ENCODE measurements at places on chromosomes 5 and 9.
A peak's percentile ranks its signal among the peaks of the same experiment; 100 is the strongest.

GRCh38 chr9:121987314-121987713 lies 105.8 kb downstream of the TTLL11 start:
- no peak for DNase-seq

GRCh38 chr5:172541099-172541772 lies 86.9 kb upstream of the SH3PXD2B start:
- DNase-seq = no peak

GRCh38 chr5:158039441-158039840 lies 180.5 kb upstream of the CLINT1 start:
- no peak for DNase-seq

GRCh38 chr9:4923580-4924544 lies 61.2 kb upstream of the JAK2 start:
- DNase-seq = no peak

DNA sequence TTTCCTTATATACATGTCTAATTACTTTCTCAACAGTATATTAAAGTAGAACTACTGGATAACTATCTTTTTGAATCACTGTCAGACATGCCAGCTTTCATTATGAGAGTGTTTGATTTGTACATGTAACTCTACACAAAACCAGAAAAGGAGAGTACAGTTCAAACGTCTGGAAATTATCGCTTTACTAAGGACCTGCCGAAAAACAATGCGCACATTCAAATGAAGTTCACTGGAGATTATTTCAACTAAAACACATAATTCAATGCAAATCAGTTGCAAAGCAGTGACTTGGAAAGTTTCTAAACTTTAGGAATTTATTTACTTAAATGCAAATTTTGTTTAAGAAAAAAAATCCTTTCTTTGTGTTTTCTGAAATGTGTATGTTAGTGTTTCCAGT lies 942.5 kb downstream of the EFNA5 start:
- DNase-seq = no peak

DNA sequence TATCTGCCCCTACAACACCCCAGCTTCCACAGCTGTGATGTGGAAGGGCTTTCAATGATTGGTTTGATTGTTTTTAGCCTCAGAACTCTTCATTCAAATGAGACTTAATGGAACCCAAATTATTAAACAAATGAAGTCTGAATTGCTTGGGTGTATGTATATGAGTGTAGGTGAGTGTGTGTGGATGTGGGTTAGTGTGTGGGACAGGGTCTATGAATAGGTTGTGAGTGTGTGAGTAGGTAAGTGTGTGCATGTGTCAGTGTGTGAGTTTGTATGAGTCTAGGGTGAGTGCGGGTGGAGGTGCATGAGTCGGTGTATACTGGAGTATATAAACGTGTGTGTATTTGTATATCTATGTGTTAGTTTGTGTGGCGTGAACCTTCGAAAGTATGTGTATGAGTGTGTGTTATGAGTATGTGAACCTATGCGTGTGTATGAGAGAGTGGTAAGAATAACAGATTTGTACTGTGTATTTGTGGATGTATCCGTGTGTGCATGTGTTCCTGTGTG lies 26.9 kb downstream of the COL15A1 start:
- no peak for DNase-seq

DNA sequence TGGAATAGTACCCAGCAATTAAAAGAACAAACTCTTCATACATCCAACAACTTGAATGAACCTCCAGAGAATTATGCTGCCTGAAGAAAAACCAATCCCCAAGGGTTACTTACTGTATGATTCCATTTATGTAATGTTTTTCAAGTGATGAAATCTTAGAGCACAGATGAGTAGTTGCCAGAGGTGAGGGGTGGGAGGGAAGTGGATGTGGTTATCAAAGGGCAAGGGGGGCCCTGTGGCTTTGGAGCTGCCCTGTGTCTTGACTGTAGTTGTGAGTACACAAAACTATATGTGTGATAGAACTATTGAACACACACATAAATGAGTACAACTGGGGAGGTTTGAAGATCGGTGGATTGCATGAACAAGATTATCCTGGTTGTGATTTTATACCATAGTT lies 115.8 kb upstream of the SLC25A48 start:
- DNase-seq = no peak

- no peak for DNase-seq
These were observed 882.3 kb upstream of the SEMA6A start for GRCh38 chr5:117456866-117457470.

DNA sequence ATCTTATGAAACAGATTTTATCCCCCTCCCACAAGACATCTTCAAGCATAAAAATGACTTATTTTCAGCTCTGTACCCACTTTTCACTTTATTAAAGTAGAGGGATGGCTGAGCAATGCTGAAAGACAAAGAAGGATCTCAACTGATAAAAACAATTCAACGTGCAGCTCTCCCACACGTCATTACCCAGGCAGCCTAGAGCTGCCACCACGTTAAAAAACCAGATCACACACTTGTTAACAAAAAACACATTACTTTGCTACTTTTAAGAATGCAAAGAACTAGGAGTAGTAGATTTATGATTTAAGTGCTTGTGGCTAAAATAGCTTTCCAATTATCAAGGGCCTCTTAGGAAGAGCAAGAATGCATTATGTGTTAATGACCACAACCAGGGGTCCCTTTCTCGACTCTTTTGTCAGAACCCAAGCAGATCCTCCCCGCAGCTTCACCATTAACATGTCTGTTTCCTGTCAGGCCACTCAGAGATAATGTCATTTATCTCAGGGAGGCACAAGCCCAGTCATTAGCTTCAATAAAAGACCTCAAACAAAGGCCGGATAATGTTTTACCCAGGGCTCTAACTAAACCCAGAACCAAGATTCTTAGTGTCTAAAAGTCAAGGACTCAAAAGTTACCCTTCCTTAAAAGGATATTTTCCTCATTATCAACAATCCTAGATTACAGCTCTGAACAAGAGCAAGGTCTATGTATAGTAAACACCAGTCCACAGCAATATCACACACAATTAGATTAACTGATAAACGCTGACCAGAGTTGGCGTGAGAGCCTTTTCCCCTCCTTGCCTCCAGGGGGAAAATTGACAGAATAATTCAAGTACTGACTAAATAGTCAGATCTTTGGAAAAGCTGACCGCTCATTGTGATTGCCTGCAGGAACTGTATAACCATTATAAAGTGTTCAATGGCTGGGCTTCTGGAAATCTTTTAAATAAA lies 7.5 kb downstream of the ZNF608 start:
- DNase-seq = no peak

DNA sequence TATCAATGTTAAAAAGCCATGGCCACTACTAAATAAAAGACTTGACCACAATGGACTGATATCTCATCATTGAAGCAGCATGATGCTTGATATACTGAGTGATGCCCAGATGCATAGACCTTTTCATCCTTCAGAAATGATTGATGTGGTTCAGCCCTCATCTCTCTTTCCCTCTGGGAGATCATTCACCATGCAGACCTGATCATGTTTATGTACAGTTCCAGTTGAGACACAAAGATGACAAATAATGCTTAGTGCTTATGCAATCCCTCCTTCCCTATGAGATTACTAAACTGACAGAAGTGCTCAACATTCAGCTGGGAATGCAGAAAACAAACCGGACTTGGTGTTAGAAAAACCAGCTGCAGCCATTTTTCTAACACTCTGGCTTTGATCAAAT lies 91.9 kb upstream of the TLR4 start:
- DNase-seq = no peak

GRCh38 chr5:122332599-122333555 lies 20.8 kb downstream of the SNCAIP start:
- DNase-seq = no peak

- no peak for DNase-seq
These were observed 52.2 kb downstream of the MLLT3 start for GRCh38 chr9:20570087-20570486.

DNA sequence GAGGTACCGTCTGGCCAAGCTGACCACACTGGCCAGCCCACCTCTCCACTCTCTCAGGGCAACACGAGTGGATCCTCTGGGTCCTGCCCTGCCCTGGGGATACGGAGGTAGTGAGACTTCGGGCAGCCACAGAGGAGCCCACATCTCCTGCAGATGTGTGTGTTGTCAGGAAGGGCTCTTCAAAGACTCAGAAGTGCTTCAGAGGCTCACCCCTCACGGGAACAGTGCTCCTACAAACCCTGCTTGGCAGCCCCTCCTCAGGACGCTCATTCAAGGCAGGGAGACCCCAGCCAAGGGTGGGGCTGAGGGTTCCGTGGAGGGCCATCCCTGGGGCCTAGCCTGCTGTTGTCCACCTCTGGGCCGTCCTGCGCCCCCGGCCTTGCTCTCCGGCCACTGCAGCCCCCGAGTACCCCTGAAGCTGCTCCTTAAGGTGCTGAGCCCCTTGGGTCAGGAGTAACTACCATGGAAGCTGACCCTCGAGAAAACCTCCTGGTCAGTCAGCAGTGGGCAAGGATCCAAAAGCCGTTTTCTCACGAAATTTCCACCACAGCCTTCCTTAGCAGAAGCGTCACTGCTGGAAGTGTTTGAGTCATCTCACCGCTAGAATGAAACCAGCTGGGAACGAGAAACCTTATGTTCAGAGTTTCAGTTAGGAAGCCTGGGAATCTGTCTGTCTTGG lies 23.2 kb upstream of the LRRC14B start:
- no peak for DNase-seq

DNA sequence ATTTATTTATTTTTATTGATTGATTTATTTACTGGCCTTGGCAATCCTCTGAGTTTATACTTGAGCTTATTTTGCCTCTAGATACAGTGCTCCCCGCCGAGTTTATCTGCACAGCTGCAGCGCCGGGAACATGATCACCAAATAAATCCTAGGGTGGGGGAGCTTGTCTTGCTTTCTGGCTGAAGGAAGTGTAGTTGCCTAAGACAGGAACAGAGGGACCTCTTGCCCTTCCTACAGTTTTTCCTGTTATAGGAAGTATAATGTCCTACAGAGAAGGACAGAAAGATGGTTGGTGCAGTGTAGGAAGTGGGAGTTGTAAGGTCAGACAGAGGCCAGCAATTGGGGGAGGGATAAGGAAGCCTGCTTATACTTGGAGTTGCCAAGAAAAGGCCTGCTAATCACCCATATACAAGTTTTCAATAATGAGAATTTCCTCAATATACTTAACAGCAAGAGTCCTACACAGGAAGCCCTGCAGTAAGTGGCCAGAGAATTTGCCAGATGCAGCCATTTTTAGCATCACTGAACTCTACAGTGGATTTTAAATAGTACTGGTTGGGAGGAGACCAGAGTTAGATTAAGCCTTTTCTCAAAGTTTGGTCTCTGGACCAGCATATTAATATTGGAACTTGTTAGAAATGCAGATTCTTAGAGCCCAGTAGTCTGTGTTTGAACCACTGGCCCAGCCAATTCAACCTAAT lies 7.7 kb downstream of the AOPEP start:
- no peak for DNase-seq

GRCh38 chr5:61598126-61598525 lies 266.1 kb downstream of the ZSWIM6 start:
- DNase-seq = no peak

- DNase-seq = no peak
These were observed 46.9 kb downstream of the ARHGEF37 start for GRCh38 chr5:149628221-149628620.

DNA sequence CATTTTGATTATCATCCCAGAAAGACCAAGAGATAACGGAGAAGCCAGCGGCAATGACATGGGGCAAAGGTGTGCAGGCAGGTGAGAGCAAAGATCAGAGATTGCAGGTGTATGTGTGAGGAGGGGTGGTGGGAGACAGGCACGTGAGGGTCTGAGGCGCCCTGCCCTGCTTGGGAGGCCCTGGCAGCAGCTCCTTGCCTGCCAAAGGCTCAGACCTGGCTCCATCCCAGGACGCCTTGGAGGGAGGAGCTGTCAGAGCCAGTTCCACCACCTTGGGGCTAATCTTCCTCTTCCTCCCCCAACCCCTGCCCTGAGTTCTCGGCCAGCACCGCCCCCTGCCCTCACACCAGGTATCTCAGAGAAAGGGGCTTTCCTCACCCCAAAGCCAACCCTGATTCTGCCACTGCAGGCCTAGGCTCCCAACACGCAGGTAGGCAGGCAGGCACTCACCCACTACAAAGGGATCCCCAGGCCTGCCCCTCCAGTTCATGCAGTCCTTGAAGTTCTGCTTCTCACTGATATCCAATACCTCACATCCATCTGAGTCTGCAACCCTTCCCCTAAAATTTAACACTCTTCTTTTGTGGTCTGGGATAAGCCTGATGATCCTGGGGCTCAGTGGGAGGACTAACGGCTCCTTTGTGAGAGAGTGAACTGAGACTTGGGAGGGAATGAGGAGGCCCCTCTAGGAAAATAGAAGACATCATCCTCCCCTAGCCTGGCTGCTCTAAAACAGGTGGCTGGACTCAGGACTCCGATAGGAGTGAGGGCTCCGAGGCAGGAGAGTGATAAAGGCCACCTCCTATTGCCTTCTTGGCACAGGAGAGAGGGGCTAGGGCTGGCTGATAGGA lies 1.8 kb downstream of the AQP3 start:
- no peak for DNase-seq

DNA sequence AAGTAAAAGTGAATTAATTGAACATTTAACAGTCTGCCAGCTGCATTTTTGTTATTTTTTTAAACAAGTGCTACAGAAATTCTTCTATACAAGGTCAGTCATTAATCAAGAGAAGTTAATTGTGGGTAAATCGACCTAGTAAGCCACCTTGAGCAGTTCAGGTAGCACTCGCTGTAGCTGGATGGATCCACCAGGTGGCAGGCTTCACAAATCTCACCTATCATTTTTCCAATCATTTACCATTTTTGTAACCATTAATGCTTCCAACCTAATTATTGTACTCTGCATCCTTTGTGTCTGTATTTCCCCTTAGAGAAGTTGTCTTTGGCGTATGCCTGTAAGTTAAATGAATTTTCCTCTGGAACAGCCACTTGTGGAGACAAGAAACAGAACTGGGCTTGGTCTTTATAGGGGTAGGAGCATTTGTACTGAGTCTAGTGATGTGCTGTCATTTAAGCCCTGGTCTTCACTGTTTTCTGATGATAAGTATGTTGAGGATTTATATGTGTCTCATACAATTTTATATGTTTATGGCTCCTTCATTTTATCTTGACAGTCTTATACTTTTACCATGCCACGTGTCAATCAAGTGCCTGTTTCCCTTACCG lies 39.5 kb downstream of the CD180 start:
- DNase-seq = peak; percentile 13

DNA sequence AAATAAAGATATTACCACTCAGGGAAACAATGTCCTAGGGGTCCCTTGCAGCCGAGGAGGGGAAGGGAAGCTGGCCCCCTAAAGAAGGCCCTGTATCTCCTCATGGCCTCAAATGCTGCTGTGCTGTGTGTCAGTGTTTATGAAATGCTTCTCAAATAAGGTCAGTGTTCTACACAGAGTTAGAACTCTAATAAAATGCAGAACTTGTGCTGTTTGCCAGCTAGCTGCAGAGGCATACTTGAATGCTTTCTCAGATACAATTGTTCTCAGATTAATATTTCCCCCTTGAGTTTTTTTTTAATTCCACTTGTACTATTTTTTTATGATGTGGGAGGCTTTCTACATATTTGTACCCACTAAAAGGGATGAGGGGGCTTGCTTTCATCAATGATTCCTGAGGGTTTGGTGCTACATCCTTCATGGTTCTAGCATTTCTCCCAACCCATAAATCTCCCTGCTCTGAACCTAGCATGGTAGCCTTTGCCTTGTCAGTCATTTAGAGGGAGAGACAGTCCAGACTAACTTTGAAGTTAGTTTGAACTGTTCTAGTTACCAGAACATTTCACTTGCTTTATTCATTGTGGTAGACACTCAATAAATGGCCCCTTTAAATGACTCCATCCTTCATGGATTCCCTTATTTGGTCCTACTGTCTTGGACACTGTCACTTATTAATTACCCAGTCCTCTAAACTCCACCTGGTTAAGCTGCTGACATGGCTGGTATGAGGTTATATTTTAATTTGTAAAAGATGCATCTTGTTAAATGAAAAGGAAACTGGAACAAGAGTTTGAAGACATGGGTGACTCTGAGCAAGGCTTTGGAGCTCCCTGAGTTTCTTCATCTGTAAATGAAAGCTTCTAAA lies 12.6 kb downstream of the SLIT3 start:
- DNase-seq = no peak

All from NCI-H187 (cell line).